GM03348 (cell line): ENCODE measurements at places on chromosomes 1 and 21.

- DNase-seq, result no peak
These were observed 70.3 kb downstream of the TNFSF18 start for GRCh38 chr1:172980456-172980855.

DNA sequence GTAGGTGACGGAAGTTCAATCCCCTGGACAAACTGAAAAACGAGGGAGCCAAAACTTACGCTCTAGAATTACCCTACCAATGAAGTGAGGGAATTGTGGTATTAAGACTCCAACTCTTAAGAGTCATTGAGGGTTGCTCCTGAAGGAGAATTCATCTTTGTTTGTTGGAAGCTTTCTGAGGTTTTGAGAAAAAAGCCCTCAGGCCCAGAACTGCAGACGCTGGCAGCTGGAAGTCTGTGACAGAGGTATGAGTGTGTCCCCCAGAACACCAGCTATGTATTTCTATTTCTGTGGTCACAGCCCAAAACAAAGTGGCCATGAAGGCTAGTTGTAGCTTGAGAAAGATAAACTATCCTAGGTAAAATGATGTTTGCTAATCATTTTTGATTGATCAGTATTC is 438.8 kb upstream of the B3GALT2 start:
- DNase-seq, result no peak

DNA sequence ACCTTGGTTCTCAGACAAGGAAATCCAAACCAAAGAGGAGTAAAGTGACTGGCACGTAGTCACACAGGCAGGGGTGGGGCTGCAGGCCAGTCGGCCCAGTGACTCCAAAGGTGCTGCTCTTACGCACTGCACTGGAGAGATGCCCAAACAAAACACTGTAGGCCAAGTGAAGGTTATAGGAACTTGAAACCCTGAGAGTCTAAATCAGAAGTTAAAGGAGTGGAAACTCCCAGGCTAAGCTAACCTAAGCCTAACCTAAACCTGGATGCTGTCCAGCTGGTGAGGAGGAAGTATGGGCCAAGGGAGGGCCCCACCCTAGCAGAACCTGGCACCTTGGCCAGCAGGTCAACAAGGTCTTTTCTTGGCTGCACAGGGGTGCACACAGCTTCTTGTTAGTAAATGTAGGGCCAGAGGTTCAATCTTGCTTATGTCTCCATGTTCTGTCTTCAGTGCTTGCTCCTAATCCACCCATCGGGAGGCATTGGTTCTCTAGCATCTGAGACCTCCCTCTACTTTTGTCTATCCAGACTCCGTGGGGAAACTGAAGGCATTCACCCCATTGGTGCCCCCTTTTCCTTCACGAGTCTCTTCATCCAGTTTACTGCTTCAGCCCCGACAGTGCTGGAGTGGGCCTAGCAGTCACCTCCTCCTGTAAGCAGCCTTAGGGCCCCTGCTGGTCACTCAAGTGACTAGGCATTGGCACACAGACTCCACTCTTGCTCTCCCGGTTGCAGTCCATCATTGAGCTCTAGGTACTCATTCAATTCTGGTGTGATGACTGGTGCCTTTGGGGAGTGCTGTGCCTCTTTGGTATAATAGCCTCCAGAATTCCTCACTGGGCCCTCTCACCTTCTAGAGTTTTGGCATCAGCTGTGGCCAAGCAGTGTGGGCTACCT is 12.9 kb upstream of the TMEM125 start:
- no peak for DNase-seq

DNA sequence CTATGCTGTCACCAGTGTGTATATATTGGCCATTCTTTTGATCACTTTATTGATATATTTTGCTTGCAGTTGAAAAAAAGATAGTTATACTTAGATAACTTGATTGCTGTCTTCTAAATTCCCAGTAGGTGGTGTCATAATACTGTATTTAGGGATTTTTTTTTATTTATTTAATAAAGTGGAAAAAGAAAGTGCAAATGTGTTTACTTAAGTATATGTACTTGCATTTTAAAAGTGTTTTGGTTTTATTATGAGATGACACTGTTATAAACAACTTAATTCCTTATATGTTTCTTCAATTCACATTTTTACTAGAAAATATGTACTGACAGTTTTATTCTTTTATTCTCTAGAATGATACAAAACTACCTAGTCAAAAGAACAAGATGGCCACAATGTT is 164.8 kb downstream of the USP25 start:
- DNase-seq, result peak; percentile 33

DNA sequence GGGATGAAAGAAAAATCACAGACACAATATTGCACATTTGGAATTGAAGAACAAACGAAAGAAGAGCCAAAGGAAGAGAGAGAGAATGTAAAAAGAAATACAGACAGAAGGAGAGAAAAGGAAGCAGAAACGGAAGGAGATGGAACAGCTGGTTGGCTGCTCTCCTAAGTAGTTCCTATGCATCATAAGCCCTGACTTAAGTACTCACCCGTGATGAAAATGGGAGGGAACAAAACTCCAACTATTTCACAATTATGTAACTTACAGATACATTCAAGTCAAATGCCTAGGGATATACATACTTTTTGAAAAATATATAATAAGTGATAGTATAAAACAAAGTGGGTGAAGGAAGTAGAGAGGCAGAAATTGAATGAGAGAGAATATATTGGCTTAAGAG is 88.5 kb downstream of the TTLL7 start:
- DNase-seq, result no peak

DNA sequence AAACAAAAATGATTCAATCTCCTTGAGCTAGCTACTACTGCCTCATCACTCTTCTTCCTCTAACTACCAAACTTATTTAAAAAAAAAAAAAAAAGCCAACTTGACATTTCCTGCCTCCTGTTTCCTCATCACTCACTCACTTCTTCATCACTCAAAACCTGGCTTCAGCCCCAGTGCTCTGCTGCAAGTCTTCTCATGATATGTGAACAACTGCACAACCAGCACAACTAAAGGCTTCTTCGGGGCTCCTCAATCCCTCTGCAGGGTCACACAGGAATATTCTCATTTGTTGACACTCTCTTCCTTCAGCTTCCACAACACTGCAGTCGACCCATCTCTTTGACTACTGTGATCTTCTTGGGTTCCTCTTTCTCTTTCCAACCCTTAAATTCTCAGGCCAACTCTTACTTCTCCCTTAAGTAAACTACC is 7.6 kb downstream of the MTF1 start:
- DNase-seq, result peak; percentile 19

DNA sequence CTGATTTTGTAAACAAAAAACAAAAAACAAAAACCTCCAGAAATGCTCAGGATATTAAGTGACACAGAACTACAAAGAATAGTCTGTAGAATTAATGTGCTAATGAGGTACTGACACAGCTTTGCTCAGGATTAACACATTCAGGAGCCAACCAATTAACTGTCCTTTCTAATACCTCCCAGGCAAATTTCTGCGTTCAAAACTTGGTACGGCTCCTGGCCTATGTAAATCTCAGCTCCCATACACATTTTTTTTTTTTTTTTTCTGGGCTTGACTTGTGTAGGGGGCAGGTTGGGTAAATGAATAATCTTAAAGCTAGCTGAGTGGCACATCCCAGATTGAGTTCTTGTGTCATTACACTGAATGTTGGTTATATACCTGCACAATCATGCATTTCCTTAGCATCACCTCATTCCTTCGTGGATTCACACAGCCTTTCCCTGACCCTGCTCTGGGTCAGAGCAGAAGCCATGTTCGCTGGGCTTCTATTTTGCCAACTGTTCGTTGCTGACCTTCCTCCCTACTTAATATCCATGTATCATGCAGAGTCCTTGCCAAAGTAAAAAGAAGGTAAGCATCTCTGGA is 12.6 kb upstream of the IER5 start:
- DNase-seq, result no peak

DNA sequence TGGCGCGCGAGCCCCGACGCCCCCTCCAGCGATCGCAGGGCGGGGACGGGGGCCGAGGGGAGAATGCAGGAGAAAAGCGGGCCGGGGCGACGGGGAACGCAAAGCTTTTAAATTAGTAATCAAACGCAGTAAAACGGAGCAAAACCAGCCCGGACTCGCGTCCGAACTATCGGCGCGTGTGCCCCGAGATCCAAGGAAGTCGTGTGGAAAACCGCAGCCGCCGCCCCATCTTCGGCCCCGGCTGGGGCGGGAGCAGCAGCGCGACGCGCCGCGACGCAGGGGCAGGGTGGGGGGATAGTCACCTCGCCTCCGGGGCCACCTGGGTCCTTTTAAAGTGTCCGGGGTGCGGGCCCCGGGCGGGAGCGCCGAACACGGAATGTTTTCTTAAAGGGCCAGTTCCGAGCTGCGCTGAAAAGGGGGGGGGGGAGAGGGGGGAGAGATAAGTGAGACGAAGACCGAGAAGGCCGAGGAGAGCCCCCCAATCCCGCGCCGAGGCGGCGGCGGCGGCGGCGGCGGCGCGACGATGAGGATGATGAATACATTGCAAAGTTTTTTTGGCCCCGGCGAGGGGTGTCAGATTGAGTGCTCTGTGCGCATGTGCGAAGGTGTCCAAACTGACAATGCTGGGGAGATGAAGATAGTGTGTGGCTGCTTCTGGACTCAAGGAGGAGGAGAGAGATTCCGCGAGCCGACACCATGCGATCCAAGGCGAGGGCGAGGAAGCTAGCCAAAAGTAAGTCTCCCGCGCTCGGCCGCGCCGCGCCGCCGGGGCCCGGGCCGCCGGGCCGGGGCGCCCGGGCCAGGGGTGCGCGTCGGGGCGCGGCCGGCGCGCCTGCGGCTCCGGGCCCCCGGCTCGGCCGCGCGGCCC is at the start of gene PRDM16:
Gene PRDM16, plus strand, starts transcription at position 640 of the 868 bp plus-strand sequence. Its CDS starts 57 bp downstream, at position 697.
- peak; percentile 67 for DNase-seq

DNA sequence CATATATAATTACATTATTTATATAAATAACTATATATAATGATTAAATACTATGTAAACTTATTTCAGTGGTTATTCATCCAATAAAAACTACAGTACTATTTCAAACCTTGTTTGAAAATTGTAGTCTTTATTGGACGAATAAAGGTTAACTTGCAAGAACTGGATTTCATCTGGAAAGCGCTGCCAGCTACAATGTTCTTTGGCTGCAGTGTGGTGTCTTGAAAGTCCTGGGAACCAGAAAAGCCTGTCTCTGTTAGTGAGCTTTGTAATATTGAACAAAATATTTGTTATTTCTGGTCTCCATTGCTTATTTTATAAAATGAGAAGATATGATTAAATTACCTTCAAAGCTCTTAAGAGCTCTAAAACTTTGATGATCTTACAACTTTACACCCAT is 763.6 kb downstream of the ADGRL2 start:
- no peak for DNase-seq
